Uterus (tissue), 4 donors: ENCODE measurements at places on chromosomes 2 and 18. TPM values are rescaled to one million over a fixed set of nuclear protein-coding genes. Genes with fewer than 3 reads are reported as not detected.
A peak's percentile ranks its signal among the peaks of the same experiment; 100 is the strongest.

DNA sequence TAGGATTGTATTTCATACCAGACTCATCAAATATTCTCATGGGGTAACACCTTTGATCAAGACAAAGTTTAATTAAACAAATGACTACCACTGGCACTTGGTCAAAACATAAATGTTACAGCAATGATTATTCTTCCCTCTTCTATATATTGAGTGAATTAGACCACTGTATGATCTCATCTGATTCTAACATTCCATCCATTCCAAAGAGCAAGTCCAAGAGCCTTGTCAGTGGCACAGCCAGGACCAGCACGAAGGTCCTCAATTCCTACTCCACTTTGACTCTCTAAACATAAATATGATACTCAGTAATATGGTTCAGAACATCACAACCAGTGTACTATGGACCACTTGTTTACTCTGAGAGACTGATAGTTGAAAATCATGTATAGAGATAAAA is 86.4 kb downstream of the AP1S3 start:
- no peak for DNase-seq
- no peaks in the 10 kb centered on the region for H3K27me3 ChIP-seq
- no peak overlapping the region for H3K27ac ChIP-seq

DNA sequence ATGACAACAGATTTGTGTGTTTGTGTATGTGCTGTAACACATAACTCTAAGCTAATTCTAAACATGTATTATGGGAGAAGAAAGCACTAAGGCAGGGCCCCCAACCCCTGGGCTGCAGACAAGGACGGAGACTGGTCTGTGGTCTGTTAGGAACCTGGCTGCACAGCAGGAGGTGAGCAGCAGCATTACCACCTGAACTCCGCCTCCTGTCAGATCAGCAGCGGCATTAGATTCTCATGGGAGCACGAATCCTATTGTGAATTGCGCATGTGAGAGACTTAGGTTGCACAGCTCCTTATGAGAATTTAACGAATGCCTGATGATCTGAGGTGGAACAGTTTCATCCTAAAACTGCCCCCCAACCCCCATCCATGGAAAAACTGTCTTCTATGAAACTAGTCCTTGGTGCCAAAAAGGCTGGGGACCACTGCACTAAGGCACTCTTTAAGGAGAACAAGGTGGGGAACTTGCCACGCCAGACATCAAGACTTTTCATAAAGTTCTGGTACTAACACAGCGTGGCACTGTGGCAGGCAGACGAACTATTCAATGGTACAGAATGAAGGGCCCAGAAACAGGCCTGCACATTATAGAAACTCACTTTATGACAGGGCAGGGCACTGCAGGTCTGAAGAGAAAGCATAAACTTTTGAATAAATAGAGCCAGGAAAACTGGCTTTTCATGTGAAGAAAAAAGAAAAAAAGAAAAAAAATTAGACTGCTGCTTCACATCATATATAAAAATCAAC is 14.0 kb downstream of the REEP1 start:
- H3K27me3 ChIP-seq, result no peaks in the 10 kb centered on the region
- no peaks in the 10 kb centered on the region for H3K4me1 ChIP-seq
- no peak overlapping the region for H3K27ac ChIP-seq
- DNase-seq, result no peak
- H3K36me3 ChIP-seq, result no peaks in the 10 kb centered on the region

- H3K27me3 ChIP-seq, result no peaks in the 10 kb centered on the region
- no peak overlapping the region for H3K4me3 ChIP-seq
- H3K4me1 ChIP-seq, result no peaks in the 10 kb centered on the region
- peak; percentile 55 for DNase-seq
Observed at GRCh38 chr2:233084488-233084887, 24.3 kb downstream of the INPP5D start.

DNA sequence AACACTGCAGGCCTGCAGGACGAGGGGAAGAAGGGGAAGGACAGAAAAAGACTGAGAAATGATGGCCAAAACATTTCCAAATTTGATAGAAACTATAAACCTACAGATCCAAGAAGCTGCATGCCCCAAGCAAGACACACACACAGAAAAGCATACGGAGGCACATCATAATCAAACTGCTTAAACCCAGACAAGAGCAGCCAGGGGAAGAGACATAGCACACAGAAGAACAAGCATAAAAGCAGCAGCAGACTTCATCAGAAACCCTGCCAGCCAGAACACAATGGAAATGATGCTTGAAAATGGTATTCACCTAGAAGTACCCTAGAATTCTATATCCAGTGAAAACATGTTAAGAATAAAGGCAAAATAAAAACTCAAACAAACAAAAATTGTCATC is 57.2 kb upstream of the RNU4ATAC start:
- H3K27ac ChIP-seq, result no peak overlapping the region
- no peak for DNase-seq
- no peaks in the 10 kb centered on the region for H3K27me3 ChIP-seq

DNA sequence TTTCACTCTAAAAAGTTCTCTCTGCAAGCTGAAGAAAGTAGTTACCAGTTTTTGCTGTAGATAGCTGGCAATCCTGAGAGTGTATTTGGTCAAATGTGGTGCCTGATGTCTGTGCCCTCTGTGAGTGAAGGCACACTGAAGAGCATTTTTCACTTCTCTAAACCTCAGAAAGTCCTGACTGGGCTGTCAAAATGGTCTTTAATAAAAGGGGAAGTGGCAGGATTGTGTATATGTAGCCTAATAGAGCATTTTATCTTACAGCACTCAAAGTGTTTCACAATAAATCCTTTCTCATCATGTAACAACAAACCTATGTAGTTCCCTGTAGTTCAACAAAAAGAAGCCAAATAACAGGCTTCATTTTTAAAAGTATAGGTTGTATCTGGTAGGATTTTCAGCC is 1552.3 kb upstream of the SLC39A10 start:
- no peak overlapping the region for H3K4me3 ChIP-seq
- H3K27ac ChIP-seq, result no peak overlapping the region
- no peaks in the 10 kb centered on the region for H3K4me1 ChIP-seq
- DNase-seq, result no peak
- H3K36me3 ChIP-seq, result no peaks in the 10 kb centered on the region

- no peak overlapping the region for H3K4me3 ChIP-seq
- H3K27me3 ChIP-seq, result no peaks in the 10 kb centered on the region
- no peaks in the 10 kb centered on the region for H3K36me3 ChIP-seq
- DNase-seq, result no peak
- no peaks in the 10 kb centered on the region for H3K4me1 ChIP-seq
- no peak overlapping the region for H3K27ac ChIP-seq
Observed at GRCh38 chr2:230700447-230700846, 12.2 kb upstream of the CAB39 start.

GRCh38 chr2:197131558-197131855 is 179.1 kb downstream of the ANKRD44 start:
- H3K4me1 ChIP-seq, result no peaks in the 10 kb centered on the region
- H3K4me3 ChIP-seq, result no peak overlapping the region
- no peak for DNase-seq
- H3K27ac ChIP-seq, result no peak overlapping the region
- no peaks in the 10 kb centered on the region for H3K36me3 ChIP-seq

GRCh38 chr18:582465-582864 is 2.3 kb downstream of the CETN1 start:
- H3K4me1 ChIP-seq, result no peaks in the 10 kb centered on the region
- no peaks in the 10 kb centered on the region for H3K27me3 ChIP-seq
- H3K36me3 ChIP-seq, result no peaks in the 10 kb centered on the region
- no peak overlapping the region for H3K4me3 ChIP-seq
- no peak for DNase-seq

DNA sequence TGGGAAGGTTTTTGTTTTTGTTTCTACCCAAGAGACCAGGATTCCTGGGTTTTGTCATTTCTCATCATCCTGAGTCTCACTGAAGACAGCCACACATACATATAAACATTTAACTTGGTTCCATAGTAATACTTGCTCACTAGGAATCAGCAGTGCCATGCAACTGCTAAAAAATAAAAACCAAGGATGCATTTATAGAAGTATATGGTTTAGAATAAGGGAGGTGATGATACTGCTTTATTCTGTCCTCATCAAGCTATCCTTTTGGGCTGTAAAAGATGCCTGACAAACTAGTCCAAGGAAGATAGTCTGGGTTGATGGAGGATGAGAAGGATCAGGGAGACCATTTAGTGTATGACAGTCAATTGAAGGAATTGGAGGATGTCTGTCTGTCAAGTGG is 740 bp downstream of the SPATA3 start:
- H3K27ac ChIP-seq, result no peak overlapping the region
- H3K36me3 ChIP-seq, result no peaks in the 10 kb centered on the region
- H3K4me3 ChIP-seq, result no peak overlapping the region
- DNase-seq, result no peak

GRCh38 chr2:168939918-168940317 is 38.8 kb downstream of the G6PC2 start:
- no peaks in the 10 kb centered on the region for H3K4me1 ChIP-seq
- no peak overlapping the region for H3K4me3 ChIP-seq
- H3K27me3 ChIP-seq, result no peaks in the 10 kb centered on the region

- H3K36me3 ChIP-seq, result no peaks in the 10 kb centered on the region
- no peak for DNase-seq
- peak overlapping the region; percentile 99 for H3K27ac ChIP-seq
- H3K27me3 ChIP-seq, result no peaks in the 10 kb centered on the region
- peak overlapping the region; percentile 71 for H3K4me3 ChIP-seq
- H3K4me1 ChIP-seq, result no peaks in the 10 kb centered on the region
Observed at GRCh38 chr2:28394997-28395333, 2.3 kb downstream of the FOSL2 start.

GRCh38 chr2:227606476-227606875 is 7.8 kb downstream of the SCYGR2 start:
- H3K4me3 ChIP-seq, result no peak overlapping the region
- no peak for DNase-seq
- H3K27ac ChIP-seq, result no peak overlapping the region
- no peaks in the 10 kb centered on the region for H3K4me1 ChIP-seq
- H3K36me3 ChIP-seq, result no peaks in the 10 kb centered on the region
- H3K27me3 ChIP-seq, result no peaks in the 10 kb centered on the region

DNA sequence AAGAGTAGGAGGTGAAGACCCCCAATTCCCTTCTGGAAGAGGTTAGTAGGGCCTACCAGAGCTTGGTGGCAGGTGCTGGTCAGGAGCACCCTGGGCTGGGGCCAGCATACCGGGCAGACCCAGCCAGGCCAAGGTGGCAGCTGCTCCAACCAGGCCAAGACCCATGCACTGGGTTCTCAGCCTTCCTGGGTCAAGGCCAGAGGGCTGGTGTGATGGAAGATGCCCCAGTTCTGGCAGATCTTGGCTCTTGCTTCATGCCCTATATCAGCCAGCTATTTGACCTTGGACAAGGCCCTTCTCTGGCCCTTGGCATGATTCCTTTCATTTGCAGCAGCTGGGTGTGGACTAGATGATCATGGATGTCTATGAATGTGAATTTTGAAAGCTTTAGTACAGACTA is 57.7 kb downstream of the PRKCE start:
- no peak overlapping the region for H3K27ac ChIP-seq
- no peaks in the 10 kb centered on the region for H3K36me3 ChIP-seq
- peaks cover 8% of the 10 kb centered on the region for H3K4me1 ChIP-seq

DNA sequence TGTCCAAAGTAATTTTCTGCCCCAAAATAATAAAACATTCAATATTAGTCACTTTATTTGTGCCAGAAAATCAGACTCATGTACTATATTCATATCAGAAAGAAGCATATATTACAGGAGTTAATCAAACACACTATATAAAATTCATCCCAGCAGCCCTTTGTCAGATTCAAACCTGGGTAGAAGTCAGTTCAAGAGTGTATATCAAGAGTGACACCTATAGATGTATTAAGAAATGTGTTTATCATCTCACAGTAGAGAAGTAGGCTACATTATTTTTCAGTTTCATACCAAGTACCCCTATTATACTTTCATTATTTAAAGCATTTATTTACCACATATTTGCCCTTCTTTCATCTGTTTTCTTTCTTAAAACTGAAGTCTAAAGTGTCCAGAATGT is 193.2 kb upstream of the DDX18 start:
- H3K27ac ChIP-seq, result no peak overlapping the region
- no peak overlapping the region for H3K4me3 ChIP-seq
- H3K4me1 ChIP-seq, result no peaks in the 10 kb centered on the region
- no peaks in the 10 kb centered on the region for H3K27me3 ChIP-seq

DNA sequence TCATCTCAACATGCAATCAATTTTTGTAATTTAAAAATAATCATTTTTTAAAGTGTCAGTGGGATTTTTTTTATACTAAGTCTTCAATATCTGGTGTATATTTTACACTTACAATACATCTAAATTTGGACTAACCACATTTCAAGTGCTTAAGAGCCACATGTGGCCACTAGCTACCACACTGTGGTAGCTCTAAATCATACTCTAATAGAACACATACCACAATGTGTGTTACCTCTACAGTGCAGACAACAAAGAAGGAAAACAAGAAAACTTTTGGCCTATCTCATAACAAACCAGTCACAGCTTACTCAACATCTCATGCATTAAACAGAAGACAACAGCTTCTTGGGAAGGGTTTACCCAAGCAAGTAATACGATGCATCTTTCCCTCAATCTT is 24.5 kb downstream of the PIAS2 start:
- no peaks in the 10 kb centered on the region for H3K36me3 ChIP-seq
- no peak overlapping the region for H3K27ac ChIP-seq
- H3K4me1 ChIP-seq, result no peaks in the 10 kb centered on the region
- no peak overlapping the region for H3K4me3 ChIP-seq
- no peaks in the 10 kb centered on the region for H3K27me3 ChIP-seq

Gene ELOA2
- total RNA-seq, result not detected

Gene NAT8
- not detected for total RNA-seq

Gene FAM161A
- total RNA-seq, result 8.8 TPM

Gene COA5
- 40.6 TPM for total RNA-seq

Gene IKZF2
- total RNA-seq, result 4.3 TPM

Gene DCDC2C
- not detected for total RNA-seq

Gene NOSTRIN
- 114 TPM for total RNA-seq

Gene CLEC4F
- 2.6 TPM for total RNA-seq

Gene PAX3
- total RNA-seq, result not detected

Gene MALL
- 46.4 TPM for total RNA-seq

Gene ANKRD30B
- total RNA-seq, result not detected

Gene FRZB
- 9.5 TPM for total RNA-seq

Gene LINC00305
- total RNA-seq, result not detected

Gene ANKRD12
- total RNA-seq, result 40.7 TPM

Gene PUS10
- total RNA-seq, result 8.8 TPM

Gene MSH6
- total RNA-seq, result 32.9 TPM

Gene TRPM8
- not detected for total RNA-seq

Gene CD207
- 2.5 TPM for total RNA-seq
